ENCODE measurements at places on chromosomes 6 and 20.
A peak's percentile ranks its signal among the peaks of the same experiment; 100 is the strongest.

GRCh38 chr20:2462484-2462883 is 8.1 kb downstream of the SNRPB start:
- DNase-seq: no peak

GRCh38 chr20:50398821-50399554 is 111.2 kb upstream of the PTPN1 start:
- DNase-seq: peak; percentile 99

DNA sequence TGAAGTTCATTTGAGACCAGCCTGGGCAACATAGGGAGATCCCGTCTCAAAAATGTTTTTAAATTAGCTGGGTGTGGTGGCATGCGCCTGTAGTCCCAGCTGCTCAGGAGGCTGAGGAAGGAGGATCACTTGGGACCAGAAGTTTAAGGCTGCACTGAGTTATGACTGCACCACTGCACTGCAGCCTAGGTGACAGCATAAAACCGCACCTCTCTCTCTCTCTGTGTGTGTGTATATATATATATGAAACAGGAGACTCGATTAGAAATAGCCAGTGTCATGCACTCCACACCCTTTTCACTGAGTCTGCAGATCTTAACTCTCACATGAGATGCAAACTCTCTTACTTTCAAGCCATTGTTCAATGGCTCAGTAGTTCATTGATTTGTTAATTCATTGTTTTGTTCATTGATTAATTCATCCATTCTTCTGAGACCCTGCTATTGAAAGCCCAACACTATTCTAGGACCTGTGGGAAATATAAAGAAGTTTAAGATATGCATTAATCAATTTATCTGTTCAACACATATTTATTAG is 52.4 kb upstream of the MRPS10 start:
- DNase-seq: no peak

- DNase-seq: no peak
Measured at GRCh38 chr6:44681761-44682160, 294.3 kb downstream of the CDC5L start.

DNA sequence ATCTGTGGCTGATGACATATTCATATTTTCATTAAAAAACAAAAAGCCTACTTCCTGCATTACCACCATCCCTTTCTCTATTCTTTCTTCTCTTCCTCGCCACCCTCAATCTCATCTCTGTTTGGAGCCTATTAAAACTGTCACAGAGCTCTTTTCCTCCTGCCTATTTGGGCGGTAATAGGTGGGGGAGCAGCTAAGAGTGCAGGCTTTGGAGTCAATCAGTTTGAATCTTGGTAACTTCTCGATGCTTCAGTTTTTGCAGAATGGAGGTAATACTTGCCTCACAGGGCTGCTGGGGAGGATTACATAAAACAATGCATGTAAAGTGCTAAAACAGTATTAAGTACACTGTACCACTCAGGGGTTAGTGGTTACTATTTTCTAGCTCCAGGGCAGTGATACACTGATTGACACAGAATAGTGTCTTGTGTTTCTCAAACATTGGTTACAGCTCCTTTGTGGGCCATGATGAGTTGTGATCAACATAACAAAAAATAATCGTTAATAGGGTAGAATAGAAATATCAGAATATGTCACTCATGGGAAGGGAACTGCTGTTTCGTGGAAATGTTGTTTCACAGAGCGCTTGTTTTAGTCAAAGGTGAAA is 14.0 kb downstream of the GCLC start:
- no peak for DNase-seq

DNA sequence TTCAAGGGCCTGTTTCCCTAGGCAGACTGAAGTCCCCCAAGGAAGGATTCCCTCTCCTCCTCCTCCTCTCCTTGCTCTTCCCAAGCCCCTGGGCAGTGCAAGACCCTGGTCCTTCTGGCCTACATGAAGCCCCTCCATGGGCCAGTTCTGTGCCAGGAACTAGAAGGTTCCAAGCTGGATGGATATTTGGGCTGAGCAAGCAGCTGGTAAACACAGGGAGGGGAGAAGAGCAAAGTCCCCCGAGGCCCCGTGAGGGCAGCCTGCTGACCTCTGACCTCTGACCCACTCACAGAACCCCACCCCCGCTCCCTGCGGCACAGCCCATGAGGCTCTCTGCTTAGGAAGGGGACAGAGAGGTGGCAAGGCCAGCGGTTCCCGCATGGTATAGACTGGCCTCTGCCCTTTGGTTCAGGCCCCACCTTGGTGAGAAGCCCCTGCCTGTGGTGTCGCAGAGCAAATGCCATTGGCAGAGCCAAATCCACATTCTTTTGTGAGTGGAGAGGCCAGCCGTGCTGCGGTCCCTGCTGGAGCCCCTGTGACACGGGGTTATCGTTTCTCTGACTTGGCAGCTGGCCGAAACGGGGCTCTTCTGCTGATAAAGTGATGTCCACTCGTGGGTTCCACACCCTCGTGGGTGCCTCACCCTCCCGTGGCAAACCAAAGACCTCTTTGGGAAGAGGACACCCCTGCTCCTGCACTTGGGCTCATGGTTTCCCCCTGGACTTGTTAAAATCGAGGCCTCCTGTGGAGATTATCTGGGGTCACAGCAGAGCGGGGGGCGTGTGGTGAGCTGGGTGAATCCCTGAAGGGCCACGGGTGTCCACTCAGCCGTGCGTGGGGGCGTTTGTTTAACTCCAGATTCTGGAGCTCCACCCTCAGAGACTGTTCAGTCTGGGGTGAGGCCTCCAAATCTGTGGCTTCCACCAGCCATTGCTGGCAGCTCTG is 2.1 kb upstream of the CHRNA4 start:
- DNase-seq: no peak

All from HepG2 (cell line).